ENCODE measurements at places on chromosomes 4 and X.

DNA sequence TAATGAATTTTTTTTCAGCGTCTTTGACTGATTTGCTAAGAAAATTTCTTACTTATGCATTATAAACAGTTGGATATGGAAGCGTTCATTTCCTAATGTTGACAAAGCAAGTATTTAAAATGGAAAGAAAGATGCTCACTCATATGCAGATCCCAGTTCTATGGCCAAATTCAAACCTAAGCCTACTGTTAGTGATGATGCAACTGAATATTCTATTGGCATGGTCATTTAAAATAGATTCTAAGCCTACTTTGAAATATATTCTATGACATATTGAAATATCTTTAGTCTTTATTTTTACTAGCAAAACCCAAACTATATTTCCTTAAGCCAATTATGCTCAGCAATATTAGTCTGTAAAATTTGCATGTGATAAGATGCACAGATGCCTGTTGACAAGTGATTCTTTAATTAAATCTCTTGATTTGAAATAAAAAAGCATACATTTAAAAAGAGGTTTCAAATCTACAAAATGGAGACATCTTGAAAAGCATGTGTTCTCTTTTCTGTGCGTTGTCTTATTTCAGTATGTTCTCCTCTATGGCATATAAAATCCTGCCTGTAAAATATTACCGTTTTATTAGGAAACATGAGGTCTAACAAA, 96.6 kb upstream of the NAP1L5 start:
- no peak for DNase-seq

- DNase-seq = peak; percentile 2
Measured at GRCh38 chr4:6331018-6331417, 61.4 kb downstream of the WFS1 start.

- no peak for DNase-seq
Measured at GRCh38 chr4:43425206-43425605, 532.7 kb downstream of the GRXCR1 start.

- no peak for DNase-seq
Measured at GRCh38 chrX:38668771-38669170, 107.4 kb downstream of the TSPAN7 start.

DNA sequence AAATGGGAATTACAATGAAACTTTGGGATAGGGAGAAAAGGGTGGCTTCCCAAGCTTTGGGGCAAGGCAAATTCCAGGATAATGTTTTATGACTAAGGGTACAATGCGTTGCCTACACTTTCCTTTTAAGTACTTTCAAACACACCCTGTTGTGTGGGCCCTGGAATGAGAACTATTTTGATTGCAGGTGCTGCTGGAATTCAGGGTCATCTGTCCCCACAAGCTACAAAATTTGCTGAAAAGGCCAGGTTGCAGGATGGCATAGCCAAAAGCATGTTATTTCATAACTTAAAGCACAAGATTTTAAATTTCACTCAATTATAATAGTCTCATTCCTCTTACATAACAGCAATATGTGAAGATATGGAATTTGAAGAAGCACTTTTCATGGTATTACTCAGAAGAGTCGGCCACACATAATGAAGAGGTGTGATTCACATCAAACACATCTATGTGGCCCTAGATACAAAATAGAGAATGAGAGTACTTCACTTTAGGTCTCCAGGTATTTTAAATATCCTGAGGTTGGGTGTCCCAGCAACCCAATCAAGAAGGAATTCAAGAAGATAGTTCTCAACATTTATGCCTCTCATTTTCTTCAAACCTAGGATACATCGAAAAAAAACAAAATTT, 89.3 kb downstream of the APBB2 start:
- no peak for DNase-seq

DNA sequence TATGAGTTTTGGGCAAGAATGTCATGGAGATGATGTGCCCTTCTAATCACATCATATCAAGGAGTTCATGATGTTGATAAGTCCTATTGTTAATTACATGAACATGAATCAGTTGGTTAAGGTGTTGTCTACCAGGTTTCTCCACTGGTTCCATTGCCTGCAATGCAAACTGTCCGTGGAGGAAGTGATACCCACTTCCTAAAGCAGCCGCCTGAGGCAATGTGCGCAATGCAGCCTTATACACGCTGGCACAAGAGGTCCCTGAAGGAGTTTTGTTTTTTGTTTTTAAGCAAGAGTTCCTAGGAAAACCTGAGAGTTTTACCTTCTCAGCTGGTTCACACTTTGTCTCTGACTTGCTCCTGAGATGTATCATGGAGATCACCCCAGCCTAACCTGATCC, 5.9 kb upstream of the GPKOW start:
- no peak for DNase-seq
